ENCODE measurements at places on chromosomes 6 and 20. TPM values are rescaled to one million over a fixed set of nuclear protein-coding genes. Genes with fewer than 3 reads are reported as not detected.

The ULBP2 gene
- total RNA-seq: 1.1 TPM

- DNase-seq: no peak
Observed at GRCh38 chr6:156336733-156337132, 440.4 kb upstream of the ARID1B start.

DNA sequence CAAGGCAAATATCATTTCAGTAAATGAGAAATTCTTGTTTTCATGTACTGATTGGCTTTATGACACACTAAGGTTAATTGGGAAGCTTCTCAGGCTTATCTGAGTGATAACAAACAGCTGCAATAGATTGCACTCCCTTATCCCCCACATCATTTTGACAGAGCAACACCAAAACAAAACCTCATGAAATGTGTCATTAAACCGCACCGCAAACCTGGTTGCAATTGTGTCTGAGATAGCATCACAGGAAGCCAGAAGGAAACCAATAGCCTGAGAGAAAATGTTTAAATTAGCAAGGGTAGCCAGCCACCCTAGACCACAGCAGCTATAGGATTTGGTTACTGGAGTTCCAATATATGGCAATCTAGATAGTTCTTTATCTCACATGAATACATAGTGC, 31.6 kb upstream of the LAMA4 start:
- no peak for DNase-seq

GRCh38 chr20:17893445-17893844, 75.1 kb downstream of the SNX5 start:
- no peak for DNase-seq

The TBXT gene
- not detected for total RNA-seq

DNA sequence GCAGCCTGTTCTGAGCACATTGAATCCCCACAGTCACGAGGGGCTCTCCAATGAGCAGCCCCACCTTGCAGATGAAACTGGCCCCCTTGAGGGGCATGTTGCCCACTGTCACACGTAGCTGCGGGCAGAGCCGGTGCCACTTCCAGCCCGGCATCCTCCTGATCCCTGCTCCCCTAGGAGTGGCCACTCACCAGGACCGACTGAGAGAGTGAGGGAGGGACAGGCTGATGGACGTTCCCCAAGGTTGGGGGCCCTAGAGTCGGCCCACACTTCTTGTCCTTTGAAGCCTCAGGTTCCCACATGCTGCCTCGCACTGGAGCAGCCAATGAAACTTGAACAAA, 10.5 kb downstream of the ENTPD6 start:
- no peak for DNase-seq

The HLA-G gene
- not detected for total RNA-seq

- DNase-seq: no peak
Observed at GRCh38 chr20:9311132-9311531, 203.3 kb upstream of the LAMP5 start.

The NOTCH4 gene
- total RNA-seq: 15.1 TPM

The CRYBG1 gene
- 17.0 TPM for total RNA-seq

GRCh38 chr6:13076575-13076974, 251.8 kb downstream of the TBC1D7 start:
- no peak for DNase-seq

- DNase-seq: no peak
Observed at GRCh38 chr6:148703900-148704299, 42.9 kb upstream of the UST start.

GRCh38 chr20:57957411-57958049, 247.7 kb upstream of the PMEPA1 start:
- DNase-seq: no peak

The ANKEF1 gene
- total RNA-seq: 6.5 TPM

The GSTA5 gene
- not detected for total RNA-seq

DNA sequence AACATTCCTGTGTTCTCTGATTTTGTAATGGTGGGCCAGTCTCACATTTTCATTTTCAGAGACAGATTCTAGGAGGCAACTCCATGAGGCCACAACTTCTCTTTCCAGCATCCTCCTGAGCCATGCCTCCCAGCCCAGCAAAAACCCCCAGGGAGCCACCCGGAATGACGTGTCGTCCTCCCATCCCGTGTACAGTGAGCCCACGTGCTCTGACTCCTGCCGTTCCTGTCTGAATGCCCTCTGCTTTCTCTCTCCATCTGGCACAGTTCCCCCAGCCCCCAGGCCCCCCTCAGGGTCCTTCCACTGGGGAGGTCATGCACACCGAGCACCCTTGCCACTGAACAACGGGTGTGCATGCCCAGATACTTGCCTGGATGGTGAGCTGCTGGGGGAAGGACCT, 38.0 kb downstream of the C20orf203 start:
- no peak for DNase-seq

The SLC26A8 gene
- total RNA-seq: 0.12 TPM

DNA sequence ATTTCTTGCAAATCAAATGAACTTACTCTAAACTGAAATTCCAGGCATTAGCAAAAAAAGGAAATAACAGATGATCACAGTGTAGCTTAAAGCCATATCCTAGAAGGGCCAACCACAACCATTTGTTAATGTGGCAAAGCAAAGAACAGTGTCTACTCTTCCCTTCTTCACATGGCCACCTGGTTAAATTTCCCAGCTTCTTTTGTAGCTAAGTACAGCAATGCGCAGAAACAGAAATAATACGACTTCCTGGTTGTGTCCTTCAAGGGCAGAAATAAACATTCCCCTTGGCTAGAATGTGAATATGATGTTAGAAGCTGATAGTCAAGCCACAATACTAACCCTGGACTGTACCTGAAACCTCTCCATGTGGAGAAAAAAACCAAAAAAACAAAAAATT, 9.6 kb downstream of the SNX3 start:
- DNase-seq: no peak

The RIPOR2 gene
- 75.0 TPM for total RNA-seq

GRCh38 chr20:33105316-33105924, 26.0 kb downstream of the BPIFB4 start:
- DNase-seq: no peak

GRCh38 chr6:142763205-142763604, 181.8 kb downstream of the HIVEP2 start:
- no peak for DNase-seq

DNA sequence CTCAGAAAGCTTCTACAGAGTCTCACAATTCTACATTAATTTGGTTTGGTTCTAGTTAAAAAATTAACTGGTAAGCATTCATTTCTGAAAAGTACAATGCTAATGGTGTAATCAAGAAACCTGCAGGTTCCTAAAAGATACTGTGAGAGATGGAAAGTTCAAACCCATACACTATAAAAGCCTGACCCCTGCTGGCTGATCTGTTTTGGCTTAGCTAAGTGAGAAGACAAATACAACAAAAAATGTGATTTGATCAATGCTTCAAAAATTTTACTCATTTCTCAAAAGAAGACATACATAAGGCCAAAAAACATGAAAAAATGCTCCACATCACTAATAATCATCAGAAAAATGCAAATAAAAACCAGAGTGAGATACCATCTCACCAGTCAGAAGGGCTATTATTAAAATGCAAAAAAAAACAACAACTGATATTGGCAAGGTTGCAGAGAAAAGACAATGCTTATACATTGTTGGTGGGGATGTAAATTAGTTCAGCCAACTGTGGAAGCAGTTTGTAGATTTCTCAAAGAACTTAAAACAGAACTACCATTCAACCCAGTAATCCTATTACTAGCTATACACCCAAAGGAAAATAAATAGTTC, 102.8 kb downstream of the MOXD1 start:
- peak; percentile 30 for DNase-seq

GRCh38 chr20:8664778-8665177, 404.1 kb upstream of the PLCB4 start:
- no peak for DNase-seq

GRCh38 chr6:111482188-111482958, 645 bp downstream of the REV3L start:
- DNase-seq: peak; percentile 34

The RNF144B gene
- total RNA-seq: 13.3 TPM

The TP53TG5 gene
- 0.47 TPM for total RNA-seq

DNA sequence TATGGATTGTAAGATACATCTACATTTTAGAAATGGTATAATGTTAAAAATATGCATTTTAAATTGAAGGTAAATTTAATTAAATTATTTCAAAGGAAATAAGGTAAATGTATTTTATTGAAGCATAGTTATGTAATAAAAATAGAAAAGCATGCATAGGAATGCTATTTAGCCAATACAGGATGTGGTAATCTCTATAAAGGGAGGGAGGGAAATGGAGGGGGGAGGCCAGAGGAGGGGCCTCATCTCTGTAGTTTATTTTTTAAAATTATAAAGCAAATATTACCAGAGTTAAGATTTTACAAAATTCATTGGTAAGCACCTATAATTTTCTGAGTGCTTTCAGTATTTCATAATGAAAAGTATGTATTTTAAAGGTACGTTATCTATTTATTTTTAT, 27.2 kb downstream of the SLC16A10 start:
- DNase-seq: no peak

- DNase-seq: no peak
Observed at GRCh38 chr6:98980819-98981218, 33.1 kb upstream of the FBXL4 start.

DNA sequence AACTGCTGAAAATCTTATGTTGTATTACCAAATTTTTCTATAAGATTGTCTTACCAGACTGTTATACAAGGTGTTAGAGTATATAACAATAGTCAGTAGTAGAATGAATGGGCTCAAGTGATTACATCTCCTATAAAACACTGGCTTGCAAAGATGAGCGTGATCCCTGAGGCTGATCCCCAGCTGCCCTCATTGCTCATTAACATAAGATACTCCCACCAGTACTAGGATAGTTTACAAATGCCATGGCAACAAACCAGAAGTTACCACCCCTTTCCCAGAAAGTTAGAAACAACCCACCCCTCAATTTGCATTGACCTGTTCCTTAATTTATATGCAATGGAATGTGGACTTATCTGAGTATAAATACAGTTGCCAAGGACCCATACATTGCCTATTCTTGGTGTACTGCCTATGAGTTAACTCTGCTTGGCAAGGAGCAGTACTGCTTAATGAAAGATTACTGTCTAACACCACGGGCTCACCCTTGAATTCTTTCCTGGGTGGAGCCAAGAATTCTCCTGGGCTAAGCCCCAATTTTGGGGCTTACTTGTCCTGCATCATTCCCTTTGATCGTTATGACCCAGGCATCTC, 252.8 kb upstream of the CHD6 start:
- no peak for DNase-seq

GRCh38 chr6:97977084-97977483, 694.1 kb upstream of the MMS22L start:
- no peak for DNase-seq

The TUBB1 gene
- total RNA-seq: 0.19 TPM

DNA sequence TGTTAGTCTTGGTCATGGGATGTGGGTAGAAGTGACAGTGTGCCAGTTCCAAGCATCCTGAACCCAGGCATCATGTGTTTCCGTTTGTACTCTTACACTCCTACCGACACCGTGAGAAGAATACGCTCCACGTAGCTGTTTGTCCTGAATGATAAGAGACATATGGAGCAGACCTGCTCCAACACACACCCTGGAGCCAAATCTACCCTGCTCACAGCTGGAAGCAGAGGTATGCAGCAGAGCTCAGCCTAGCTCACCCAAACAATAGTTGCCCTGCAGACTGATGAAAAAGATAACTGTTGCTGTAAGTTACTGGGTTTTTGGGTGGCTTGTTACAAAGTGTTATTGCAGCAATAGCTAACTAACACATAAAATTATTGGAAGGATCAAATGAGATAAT, 14.3 kb upstream of the PDSS2 start:
- DNase-seq: no peak

The ZC3H12D gene
- total RNA-seq: 2.4 TPM

- no peak for DNase-seq
Observed at GRCh38 chr6:159117563-159117962, 51.6 kb upstream of the FNDC1 start.

GRCh38 chr6:46058951-46059350, 43.3 kb upstream of the CLIC5 start:
- no peak for DNase-seq

The BEND6 gene
- 0.44 TPM for total RNA-seq

DNA sequence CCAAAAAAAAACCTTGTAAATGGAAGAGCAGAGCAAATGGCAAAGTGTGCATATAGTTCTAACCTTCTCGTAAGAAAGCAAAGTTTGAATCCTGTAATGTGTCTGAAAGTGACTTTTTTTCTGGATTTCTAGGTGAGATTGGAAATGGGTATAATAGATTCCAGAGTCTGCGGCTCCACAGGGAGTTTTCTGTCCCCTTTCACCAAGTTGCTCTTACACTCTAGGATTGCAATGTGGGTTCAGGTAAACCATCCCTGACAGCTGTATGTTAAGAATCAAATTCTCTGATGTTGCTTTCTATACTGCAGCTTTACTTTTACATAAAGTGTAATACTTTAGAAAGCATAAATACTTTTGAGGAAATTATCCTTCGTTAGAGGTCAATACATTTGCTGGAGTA, 260.1 kb downstream of the PRL start:
- no peak for DNase-seq

DNA sequence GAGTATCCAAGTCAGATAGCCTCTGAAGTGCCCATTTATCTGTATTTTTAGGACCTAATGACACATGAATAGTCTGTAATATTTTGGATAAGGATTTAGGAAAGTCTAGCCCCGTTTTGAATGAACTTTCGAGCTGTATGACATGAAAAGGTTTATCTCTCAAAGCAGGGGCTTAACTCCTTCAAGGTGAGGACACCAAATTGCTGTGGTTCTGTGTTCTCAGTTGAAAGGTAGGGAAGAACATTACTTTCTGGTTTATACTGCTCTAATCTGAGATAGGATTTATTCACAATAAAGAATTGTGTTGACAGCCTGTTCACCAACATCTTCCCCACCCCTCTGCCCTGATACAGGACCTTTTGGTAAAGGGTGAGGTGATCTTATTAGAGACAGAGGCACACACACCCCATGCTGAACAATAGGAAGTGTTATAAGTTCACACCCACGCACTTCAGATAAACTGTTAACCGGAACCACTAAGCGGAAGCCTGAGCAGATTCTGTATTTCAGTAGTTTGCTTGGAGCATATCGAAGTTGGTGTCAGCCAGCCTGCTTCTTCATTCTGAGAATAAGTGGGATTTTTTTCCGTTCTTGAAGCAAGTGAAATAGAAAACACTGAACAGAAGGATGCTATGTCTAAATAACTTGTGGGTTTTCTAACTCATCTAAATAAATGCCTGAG, 223.3 kb downstream of the TMEM242 start:
- DNase-seq: no peak

- no peak for DNase-seq
Observed at GRCh38 chr6:56853541-56853940, 101.4 kb upstream of the BEND6 start.

The GPX5 gene
- not detected for total RNA-seq

- no peak for DNase-seq
Observed at GRCh38 chr6:35392111-35392702, 49.8 kb downstream of the PPARD start.
